KBM-7 (cell line): ENCODE measurements at places on chromosomes 13 and 19.

- DNase-seq = no peak
Measured at GRCh38 chr19:53037101-53038097, 7.1 kb upstream of the ERVV-2 start.

DNA sequence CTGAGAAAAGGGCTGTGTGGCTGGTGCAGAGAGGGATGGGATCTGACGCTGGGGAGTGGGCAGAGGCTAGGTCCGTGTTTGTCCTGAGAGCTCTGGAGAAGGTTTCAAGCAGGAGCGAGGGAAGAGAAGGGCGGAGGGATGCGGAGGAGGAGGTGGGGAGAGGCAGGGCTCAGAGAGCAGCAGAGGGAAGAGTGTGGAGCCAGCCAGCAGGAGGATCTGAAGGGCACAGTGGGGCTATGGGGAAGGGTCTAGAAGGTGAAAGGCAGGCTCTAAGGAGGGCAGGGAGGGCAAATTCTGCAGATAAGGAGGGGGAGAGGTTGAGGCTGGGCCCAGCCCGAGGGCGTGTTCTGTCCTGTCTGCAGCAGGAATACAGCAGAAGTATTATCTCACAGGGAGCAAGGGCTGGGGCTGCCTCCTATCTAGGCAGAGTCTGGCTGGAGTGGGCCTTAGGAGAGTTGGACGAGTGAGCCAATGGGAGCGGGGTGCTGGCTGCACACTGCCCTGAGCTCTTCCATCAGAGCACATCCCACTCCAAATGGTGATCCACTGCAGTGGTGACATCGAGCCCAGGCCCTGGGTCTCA lies 6.1 kb downstream of the AP2A1 start:
- no peak for DNase-seq

- no peak for DNase-seq
Measured at GRCh38 chr19:31418055-31418454, 68.8 kb upstream of the TSHZ3 start.

DNA sequence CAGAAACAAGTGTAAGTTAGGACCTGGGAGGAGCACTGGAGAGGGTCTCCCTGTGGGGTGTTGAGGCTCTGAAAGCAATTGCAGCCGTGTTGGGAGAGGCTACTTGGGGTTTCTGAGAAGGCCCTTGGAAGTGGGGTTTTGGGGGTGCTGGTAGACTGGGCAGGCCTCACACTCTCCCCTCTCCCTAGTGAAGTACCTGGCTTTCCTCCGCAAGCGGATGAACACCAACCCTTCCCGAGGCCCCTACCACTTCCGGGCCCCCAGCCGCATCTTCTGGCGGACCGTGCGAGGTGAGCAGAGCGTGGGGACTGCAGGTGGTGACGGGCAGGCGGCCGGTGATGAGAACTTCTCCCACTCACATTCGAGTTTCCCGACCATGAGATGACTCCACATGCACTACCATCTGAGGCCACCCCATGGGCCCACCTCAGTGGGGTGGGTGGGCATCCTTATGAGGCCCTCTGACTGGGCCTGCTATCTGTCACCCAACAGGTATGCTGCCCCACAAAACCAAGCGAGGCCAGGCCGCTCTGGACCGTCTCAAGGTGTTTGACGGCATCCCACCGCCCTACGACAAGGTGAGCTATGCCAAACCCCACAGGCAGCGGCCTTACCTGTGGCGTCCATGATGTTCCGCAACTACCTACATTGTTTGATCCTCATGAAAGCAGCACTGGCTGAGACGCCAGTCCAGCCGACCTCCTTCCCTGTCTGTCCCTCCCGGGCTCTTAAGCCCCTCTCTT lies 3.0 kb downstream of the RPL13A start:
- DNase-seq = no peak

DNA sequence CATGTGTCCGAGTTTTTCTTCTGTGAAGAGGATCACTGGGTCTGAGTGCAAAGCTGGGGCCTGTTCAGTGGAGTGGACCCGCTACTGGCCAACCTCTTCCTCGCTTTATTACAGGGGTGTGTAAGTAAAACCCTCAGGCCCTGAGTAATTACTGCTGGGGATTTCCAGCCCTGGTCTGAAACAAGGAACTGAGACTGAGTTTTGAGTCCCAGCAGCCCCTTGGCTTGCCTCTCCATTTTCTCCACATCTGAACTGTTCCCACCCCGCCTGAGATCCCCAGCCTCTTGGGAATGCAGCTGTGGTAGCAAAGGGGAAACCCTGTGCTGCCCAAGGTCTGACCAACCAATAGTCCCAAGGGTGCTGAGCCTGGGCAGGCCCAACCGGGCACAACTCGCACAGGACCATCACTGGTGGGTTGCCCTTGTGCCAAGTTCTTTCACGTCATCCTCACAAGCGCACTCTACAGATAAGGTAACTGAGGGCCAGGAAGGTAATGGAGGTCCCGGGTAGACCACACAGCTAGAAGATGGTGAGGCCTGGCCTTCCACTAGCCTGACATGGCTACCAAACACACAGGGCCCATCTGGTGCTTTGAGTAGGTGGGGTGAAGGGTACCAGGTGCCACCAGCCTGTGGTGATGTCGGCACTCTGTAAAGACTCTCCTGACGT lies 13.7 kb upstream of the SLC35E1 start:
- no peak for DNase-seq

GRCh38 chr13:75050419-75051046 lies 431.4 kb downstream of the TBC1D4 start:
- DNase-seq = no peak

GRCh38 chr13:73782450-73783449 lies 351.5 kb downstream of the KLF12 start:
- no peak for DNase-seq

DNA sequence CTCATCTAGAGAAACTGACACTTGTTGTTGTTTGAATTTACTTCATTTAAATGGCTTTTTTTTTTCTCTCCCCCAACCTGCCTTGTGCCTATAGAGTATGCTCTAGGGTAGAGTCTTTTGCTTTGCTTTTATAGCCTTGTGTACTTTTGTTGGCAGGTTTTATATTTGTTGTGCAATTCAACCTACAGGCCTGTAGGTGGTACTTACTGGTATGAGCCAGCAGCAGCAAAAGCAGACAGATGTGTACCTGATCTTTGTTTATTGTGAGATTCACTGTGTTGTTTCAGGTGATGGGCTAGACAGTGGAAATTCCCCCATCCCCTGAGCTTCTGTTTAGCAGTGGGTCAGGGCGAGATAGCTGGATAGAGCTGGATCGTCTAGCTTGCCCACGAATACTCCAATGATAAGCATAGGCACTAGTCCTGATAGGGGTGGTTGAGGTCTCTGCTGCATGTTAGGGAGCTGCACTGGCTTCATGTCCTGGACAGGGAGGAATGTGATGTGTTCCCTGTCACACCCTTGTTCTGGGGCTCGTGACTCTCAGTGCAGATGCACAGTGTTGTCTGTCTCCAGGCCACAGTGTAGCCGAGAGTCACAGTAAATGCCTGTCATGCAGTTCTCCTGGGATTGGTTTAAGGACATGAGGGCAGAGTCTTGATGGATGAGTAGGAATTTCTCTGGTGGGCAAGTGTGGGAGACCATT lies 21.3 kb downstream of the DNAJC3 start:
- DNase-seq = peak; percentile 12

DNA sequence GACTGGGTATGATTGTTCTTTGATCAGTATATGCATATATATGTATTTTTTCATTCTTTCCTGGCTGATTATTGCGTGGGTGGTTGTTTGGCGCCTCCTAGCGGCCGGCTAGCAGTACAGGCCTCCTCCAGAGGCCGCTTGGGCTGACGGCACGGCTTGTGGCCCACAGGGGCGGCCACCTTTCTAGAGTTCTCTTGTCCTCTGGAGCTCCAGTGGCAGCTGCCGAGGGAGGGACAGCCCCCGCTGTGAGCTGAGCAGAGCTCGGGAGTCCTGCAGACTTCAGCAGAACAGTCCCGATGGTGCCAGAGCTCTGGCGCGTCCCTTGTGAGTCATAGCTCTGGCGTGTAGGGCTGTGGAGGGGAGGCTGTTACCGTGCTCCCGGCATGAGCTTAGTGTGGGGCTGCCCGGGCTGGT lies 22.5 kb upstream of the ZNF429 start:
- peak; percentile 58 for DNase-seq

- peak; percentile 82 for DNase-seq
Measured at GRCh38 chr19:47391510-47392223, 27.7 kb downstream of the MEIS3 start.

- no peak for DNase-seq
Measured at GRCh38 chr19:3065675-3066357, 3.5 kb upstream of the TLE5 start.

DNA sequence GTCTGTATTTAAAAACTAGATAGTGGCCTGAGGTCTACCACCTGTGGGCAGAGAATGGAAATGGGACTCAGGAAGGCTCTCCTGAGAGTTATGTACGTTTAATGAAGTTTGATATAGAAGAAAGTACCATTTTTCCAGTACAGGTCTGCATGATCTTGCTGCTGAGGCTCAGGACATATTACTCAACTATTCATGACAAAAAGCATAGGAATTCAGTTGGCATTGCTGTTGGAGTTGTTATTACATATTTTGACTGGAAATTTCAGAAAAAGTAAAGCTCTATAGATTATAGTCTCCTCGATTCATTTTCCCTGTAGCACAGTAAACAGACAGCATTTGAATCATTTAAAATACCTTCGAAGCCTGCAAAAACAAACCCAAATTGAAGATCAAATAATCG lies 469.8 kb downstream of the DCT start:
- no peak for DNase-seq

GRCh38 chr13:93226623-93227279 lies at the start of gene GPC6:
Gene GPC6 (plus strand): TSS chr13:93226807.
- DNase-seq = peak; percentile 94

DNA sequence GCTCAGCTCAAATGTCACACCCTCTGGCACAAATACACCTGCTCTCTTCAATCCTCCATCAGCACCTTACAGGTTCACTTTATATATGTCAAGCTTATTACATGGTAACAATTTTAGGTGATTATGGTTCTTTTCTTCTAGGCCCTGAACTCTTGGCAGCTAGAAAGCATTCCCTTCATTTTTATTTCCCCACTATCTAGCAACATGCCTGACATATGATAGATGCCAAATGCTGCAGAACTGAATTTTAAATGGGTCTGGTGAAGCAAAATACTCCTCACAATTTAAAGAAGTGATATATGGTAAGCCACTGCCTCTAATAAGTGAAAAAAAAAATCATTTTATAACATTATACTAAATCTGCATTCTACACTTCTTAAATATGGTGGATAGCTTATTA lies 95.2 kb downstream of the USP12 start:
- no peak for DNase-seq

- peak; percentile 96 for DNase-seq
Measured at GRCh38 chr19:53103234-53104203, at the start of gene ZNF160. Gene ZNF160 (minus strand): TSS chr19:53103422. CDS start chr19:53086276, 17,146 bp downstream.

- no peak for DNase-seq
Measured at GRCh38 chr13:80160110-80160509, 180.8 kb downstream of the SPRY2 start.

- DNase-seq = peak; percentile 23
Measured at GRCh38 chr13:51923983-51924539, 62.3 kb downstream of the CCDC70 start.

DNA sequence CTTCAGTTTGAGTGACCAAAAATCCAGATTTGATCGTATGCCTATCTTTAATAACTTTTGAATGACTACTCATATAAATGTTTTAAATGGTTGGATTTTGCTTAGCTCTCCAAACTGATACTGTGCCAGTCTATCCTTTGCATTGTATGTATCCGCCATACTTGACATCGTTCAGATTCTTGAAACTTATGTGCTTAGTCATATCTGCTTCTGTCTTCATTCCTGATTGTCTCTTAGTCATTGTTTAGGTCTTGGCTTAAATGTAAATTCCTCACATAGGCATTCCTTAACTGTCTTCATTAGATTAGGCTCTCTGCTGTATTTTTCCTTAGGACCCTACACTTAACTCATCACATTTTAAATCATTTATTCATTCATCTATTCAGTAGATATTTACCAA lies 126.0 kb downstream of the PCCA start:
- no peak for DNase-seq

DNA sequence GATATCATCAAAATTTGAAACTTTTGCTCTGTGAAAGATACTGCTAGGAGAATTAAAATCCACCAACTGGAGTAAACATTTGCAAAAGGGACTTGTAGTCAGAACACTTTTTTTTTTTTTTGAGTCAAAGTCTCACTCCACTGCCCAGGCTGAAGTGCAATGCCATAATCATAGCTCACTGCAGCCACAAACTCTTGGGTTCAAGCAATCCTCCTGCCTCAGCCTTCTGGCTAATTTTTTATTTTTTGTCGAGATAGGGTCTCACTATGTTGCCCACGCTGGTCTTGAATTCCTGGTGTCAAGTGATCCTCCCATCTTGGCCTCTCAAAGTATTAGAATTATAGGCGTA lies 9.7 kb downstream of the ELAVL1 start:
- DNase-seq = no peak

DNA sequence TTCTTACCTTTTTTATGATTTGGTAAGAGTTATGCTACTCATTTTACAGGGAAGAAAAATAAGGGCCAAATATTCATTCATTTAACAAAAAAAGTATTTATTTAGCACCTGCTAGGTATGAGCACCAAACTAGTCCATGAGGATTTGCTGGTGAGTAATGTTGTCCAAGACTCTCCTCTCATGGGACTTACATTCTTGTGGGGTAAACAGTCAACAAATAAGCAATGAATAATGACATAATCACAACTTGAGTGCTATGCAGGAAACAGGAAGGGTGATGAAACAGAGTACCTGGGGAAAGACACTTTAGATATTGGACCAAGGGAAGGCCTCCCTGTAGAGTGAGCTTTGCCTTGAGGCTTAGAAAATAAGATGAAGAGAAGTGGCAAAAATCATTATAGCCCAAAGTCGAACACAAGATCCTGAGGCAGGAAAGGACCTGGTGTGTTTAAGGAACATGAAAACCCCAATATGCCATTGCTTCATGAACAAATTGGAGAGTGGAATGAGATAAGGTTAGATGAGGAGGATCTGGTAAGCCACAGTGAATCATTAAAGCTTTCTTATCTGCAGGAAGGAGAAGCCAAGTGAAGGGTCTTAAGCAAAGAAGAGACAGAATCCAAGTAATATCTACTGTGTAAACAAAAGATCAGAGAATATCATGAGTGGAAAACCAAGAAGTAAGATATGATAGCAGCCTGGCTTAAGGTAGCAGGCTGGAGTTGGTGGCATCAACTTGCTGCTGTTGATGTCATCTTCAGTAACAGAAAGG lies 294.5 kb upstream of the NBEA start:
- DNase-seq = no peak

GRCh38 chr13:112616586-112617362 lies 28.8 kb upstream of the TUBGCP3 start:
- peak; percentile 46 for DNase-seq

- no peak for DNase-seq
Measured at GRCh38 chr13:103451656-103452055, 385.4 kb upstream of the SLC10A2 start.

GRCh38 chr13:33078263-33078662 lies 62.0 kb downstream of the KL start:
- no peak for DNase-seq
